ENCODE measurements at places on chromosomes 3 and 15. TPM values are rescaled to one million over a fixed set of nuclear protein-coding genes. Genes with fewer than 3 reads are reported as not detected.
A peak's percentile ranks its signal among the peaks of the same experiment; 100 is the strongest.

- no peaks in the 10 kb centered on the region for H3K36me3 ChIP-seq
- H3K4me1 ChIP-seq, result no peaks in the 10 kb centered on the region
- no peak overlapping the region for H3K4me3 ChIP-seq
- no peak overlapping the region for H3K27ac ChIP-seq
- H3K27me3 ChIP-seq, result no peaks in the 10 kb centered on the region
Measured at GRCh38 chr3:34077417-34078195, 279.2 kb downstream of the PDCD6IP start.

Gene ATOSA
- 37.2 TPM for total RNA-seq

- no peak for DNase-seq
- no peak overlapping the region for H3K4me3 ChIP-seq
- H3K27me3 ChIP-seq, result no peaks in the 10 kb centered on the region
- no peaks in the 10 kb centered on the region for H3K36me3 ChIP-seq
Measured at GRCh38 chr3:128273841-128274573, 120.7 kb downstream of the EEFSEC start.

- no peak overlapping the region for H3K4me3 ChIP-seq
- no peaks in the 10 kb centered on the region for H3K27me3 ChIP-seq
- H3K27ac ChIP-seq, result no peak overlapping the region
- no peaks in the 10 kb centered on the region for H3K4me1 ChIP-seq
- H3K36me3 ChIP-seq, result no peaks in the 10 kb centered on the region
- DNase-seq, result no peak
Measured at GRCh38 chr3:124322309-124322880, 330.5 kb upstream of the ROPN1 start.

GRCh38 chr15:31376511-31376910 lies 49.9 kb downstream of the KLF13 start:
- H3K4me3 ChIP-seq, result no peak overlapping the region
- peaks cover 45% of the 10 kb centered on the region for H3K4me1 ChIP-seq
- no peaks in the 10 kb centered on the region for H3K27me3 ChIP-seq
- peaks cover 8% of the 10 kb centered on the region for H3K36me3 ChIP-seq

GRCh38 chr15:67941648-67942310 lies 101.9 kb upstream of the RNU6-1 start:
- DNase-seq, result no peak
- H3K27ac ChIP-seq, result no peak overlapping the region
- no peak overlapping the region for H3K4me3 ChIP-seq
- H3K36me3 ChIP-seq, result no peaks in the 10 kb centered on the region
- no peaks in the 10 kb centered on the region for H3K27me3 ChIP-seq

GRCh38 chr3:138271189-138271794 lies 58.4 kb downstream of the NME9 start:
- H3K4me1 ChIP-seq, result peaks cover 10% of the 10 kb centered on the region
- H3K27ac ChIP-seq, result peak overlapping the region; percentile 21
- peak overlapping the region; percentile 25 for H3K4me3 ChIP-seq
- no peak for DNase-seq

DNA sequence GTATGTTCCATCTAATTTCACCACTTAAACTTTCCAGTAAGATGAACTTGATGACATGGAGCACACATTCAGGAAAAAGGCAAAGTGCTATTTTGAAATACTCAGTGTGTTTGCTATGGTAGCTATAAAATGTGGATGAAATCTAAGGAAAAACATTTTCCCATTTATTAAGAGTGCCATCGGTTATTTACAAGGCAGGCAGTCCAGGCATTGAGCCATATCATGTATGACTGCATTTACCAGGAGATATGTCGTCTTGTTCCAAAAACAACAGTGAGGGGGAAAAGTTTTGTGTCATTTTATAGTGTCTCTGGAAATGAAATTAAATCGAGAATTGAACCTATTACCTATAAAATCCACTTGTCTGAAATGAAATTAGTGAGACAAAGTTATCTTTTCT lies 13.7 kb downstream of the ANXA2 start:
- no peak overlapping the region for H3K27ac ChIP-seq
- H3K27me3 ChIP-seq, result peaks cover 7% of the 10 kb centered on the region
- H3K36me3 ChIP-seq, result peaks cover 3% of the 10 kb centered on the region
- H3K4me3 ChIP-seq, result no peak overlapping the region
- H3K4me1 ChIP-seq, result peaks cover 7% of the 10 kb centered on the region
- DNase-seq, result no peak

DNA sequence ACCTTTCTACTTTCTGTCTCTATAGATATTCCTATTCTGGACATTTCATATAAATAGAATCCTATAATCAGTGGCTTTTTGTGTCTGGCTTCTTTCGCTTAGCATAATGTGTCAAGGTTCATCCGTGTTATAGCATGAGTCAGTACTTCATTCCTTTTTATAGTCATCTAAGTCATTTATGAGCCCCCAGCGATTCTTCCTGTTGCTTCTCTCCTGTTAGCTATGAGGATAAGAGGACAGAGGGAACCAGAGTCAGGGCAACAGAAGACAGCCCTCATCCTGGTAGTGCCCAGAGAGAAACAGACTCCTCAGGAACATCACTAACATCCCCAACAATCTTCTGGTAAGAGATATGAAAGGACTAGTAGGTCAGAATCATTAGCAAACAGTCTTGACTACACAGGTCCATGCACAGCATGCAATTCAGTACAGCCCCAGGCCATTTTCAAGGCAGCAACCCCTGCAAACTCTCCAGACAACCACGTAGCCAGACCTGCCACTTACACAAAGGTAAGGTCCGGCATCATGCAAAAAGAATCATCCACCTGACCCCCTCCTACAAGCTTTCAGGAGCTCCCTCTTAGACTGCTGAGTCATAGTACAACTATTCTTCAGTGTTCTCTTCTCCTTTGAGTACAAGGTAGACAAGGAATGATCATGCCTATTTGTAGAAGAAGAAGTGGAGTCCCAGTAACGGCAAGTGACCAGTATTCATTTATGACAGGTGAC lies 91.5 kb downstream of the MYLK start:
- no peaks in the 10 kb centered on the region for H3K27me3 ChIP-seq
- DNase-seq, result no peak
- H3K4me3 ChIP-seq, result no peak overlapping the region
- H3K4me1 ChIP-seq, result no peaks in the 10 kb centered on the region

Gene TNIK
- 43.2 TPM for total RNA-seq

GRCh38 chr3:94612631-94613030 lies 549.8 kb downstream of the NSUN3 start:
- no peaks in the 10 kb centered on the region for H3K4me1 ChIP-seq
- no peak overlapping the region for H3K4me3 ChIP-seq
- H3K27me3 ChIP-seq, result no peaks in the 10 kb centered on the region
- H3K27ac ChIP-seq, result no peak overlapping the region
- no peaks in the 10 kb centered on the region for H3K36me3 ChIP-seq

DNA sequence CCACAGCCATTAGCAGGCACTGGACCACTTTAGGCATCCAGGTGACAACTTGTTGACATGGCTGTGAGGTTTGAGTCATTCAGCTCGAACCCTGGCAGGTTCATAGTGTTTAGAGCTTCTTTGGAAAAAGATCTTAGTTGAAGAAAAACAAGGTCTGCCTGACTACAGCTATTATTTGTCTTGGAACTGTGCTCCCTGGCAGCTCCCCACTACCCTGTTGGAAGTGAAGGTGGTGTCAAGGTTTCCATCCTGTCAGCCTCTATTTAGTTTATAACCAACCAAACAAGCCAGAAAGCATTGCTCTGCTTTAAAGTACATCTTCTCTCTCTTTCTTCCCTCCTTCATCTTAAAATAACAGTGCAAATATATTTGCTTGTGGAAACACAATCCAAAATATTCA lies 56.8 kb downstream of the KAT2B start:
- peaks cover 18% of the 10 kb centered on the region for H3K4me1 ChIP-seq
- DNase-seq, result no peak
- peak overlapping the region; percentile 87 for H3K27ac ChIP-seq
- no peaks in the 10 kb centered on the region for H3K27me3 ChIP-seq

Gene MST1R
- 2.4 TPM for total RNA-seq

Gene ANKRD34C
- not detected for total RNA-seq

Gene AQP9
- total RNA-seq, result 0.36 TPM
